Fibroblast of skin of back (primary cell): ENCODE measurements at places on chromosomes 6 and 20.

DNA sequence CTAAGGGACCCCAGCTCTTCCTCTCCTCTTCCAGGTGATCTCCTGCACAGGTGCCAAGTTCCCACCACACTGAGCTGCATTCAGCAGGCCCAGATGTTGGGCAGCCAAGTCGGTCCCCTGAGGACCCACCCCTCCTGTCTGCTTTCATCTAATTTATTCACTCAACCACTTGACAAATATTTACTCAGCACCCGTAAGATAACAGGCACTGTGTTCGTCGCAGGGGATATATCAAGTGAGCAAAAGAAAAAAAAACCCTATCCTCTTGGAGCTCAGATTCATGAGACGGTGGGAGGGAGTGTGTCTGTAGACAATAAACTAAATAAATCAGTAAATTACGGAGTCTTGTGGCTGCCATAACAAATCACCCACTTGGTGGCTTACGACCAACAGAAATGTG is 143.6 kb downstream of the MRPL14 start:
- no peak for DNase-seq

DNA sequence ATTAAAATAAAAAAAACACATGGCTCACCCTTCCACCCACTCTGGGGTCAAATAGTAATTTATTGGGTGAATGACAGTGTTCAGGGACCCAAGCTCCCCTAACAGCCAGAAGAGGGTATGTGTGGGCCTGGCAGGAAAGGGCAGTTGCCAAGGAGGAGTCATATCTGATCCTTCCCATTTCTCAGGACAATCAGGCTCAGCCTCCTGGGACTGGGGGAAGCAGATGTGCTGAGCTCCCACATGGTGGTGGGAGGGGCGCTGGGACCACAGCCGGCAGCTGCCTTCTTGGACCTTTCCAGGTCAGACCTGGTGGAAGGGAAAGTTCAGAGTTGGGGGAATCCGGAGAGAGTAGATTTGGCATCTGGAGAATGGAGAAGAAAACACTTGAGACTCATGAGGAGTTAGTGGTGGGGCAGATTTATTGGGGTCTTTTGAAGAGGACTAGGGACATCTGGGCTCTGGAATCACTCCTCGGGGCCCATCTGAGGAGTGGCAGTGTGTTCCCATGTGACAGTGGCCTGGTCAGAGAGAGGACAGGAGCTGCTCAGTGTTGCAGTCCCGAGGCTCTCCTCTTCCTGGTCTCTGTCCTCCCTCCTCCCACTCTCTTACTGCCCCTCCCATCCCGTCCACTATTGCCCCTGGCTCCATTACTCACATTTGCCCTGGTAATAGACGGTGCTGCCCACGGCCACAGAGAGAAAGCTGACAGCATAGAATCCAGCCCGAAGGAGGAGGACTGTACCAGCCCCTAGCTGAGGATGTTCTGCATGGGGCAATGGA is 3.0 kb downstream of the LST1 start:
- DNase-seq: no peak

DNA sequence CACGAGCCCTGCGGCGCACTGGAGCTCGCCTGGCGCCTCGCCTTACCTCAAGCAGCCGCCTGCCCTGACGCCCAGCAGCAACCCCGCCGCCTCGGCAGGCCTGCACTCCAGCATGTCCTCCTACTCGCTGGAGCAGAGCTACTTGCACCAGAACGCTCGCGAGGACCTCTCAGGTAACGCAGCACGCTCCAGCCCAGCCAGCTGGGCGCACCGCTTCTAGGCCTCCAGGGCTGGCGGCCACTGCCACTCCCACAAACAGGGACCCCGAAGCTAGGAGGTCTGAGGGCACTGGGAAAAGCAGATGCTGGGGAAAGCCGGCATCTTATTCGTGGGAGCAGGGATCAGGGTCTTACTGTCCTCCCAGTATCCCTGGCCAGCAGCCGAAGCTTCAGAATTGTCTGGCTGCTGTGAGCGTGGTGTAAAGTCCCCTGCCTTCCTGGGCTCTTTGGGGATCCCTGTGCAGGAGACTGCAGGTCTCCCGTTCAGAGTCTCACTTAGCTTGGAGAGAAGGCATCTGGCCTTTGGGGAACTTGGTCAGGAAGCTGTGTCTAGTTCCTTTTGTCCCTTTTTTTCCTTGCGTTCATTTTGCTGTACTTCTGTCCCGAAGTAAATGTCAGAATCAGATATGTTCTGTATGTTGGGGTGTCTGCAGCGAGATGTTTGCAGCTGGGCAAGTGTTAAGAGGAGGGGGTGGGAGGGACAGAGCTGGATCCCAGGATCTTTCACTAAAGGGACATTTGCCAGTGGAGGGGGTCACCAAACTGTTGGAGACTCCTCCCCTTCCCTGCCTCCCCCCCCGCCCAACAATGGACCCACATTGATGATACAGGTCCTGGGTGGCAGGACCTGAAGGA is 1.8 kb downstream of the FOXF2 start:
- no peak for DNase-seq

DNA sequence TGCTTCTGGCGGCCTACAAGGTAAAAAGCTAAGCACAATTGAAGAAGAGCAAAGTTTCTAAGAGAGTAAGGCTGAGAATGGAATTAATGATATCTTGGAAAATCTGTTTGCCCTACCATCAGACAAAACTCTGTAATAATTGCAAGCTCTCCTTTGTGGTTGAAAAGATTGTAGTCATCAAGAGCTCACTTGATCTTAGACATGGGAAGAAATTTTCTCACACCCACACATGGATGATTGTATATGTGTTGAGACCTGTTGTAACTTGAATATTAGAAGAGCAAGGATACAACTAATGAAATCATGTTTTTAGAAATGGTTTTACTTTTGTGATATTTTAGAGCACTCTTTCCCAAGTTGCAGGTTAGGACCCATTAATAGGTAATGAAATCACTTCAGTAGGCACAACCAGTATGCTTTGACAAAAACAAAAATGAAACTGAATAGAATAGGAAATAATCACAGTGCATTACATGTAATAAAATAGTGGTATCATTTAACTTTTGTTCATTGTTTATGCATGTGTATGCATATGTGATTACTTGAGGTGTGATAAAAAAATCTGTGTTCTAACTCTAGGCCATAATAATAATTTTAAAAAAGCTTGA is 14.0 kb downstream of the DCBLD1 start:
- DNase-seq: peak; percentile 49

- DNase-seq: no peak
Observed at GRCh38 chr6:94510877-94511276, 1066.5 kb upstream of the MANEA start.
